ENCODE measurements at places on chromosomes 13 and 19.

GRCh38 chr19:24033963-24034342 is 53.0 kb upstream of the ZNF254 start:
- DNase-seq: no peak

DNA sequence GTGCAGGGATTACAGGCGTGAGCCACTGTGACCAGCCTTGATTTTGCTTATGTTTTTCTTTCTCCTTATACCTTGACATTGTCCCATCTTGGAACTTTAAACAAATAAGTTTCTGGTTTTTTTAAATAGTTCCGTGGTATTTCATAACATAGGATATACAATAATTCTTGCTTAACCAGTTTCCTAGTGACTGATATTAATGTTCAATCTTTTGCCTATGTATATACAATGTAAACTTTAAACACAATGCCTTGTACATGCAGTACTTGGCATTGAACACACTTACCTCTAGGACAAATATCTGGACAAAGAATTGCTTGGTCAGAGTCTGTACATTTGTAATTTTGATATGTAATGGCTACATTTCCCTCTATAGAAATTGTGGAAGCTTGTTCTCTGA is 24.4 kb upstream of the SPACA4 start:
- DNase-seq: no peak

- no peak for DNase-seq
These were observed 5.5 kb upstream of the TYROBP start for GRCh38 chr19:35913589-35913988.

GRCh38 chr13:105445796-105446195 is 1089.7 kb downstream of the EFNB2 start:
- no peak for DNase-seq

DNA sequence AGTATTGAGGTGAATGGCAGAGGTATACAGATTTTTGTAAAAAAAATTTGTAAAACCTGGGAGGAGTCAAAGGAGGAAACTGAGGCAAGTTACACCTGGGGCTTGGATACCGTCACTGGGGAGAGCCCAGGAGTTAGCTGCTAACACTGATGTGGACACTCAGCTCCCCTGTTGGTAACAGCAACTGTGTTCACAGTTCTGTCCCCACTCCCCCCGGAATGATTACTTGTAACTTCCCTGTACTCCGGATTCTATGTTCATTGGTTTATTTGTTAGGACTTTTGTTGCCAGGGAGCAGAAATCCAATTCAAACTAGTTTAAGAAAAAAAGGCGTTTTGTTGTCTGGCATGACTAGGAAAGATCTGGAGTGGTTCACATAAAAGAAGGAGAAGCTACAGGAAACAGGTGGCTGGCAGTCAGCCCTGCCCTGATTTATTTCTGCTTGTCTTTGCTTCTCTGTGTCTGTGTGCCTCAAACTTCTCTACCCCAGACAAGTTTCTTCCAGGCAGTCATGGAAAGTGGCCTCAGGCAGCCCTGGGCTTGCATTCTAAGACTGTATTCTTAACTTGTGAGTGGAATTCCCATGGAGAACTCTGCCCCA is 2.3 kb upstream of the GPR12 start:
- no peak for DNase-seq

DNA sequence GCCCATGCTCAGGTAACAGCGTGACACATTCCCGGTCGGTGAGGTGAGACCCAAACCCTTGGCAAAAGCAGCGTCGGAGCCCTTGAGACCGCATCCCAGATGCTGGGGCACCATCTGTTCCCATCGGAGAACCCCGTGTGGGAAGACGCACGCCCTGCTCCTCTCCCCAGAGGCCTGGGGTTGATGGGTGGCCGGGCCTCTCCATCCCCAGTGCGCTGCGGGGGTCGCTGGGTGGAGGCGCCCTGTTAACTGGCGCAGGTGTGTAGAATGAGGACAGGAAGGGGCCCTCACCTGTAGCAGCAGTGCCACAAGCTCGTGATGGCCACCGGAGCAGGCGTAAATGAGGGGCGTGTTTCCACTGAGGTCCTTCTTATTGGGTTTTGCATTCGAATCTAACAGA is 24.6 kb downstream of the PDCD5 start:
- DNase-seq: no peak

DNA sequence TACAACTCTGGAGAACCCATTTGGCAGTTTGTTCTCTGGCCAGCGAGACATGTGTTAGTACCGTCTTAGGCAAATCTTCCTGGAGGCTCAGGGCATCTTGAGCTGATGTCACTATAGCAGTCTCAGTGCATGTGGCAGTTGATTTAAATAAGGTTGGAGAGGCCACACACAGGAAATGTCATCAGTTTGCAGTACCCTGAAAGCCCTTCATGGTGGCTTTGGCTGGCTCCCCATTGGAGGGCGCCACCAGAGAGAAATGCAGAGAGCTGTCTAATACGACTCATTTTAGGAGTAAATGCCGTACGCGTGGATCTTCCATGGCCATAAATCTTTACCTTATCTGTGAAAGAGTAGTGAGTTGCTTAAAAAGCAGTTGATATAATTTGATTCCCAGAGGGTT is 163.1 kb downstream of the STK24 start:
- DNase-seq: no peak

Measured in activated naive CD4-positive, alpha-beta T cell (primary cell).